ENCODE measurements at places on chromosomes 11 and 22.

DNA sequence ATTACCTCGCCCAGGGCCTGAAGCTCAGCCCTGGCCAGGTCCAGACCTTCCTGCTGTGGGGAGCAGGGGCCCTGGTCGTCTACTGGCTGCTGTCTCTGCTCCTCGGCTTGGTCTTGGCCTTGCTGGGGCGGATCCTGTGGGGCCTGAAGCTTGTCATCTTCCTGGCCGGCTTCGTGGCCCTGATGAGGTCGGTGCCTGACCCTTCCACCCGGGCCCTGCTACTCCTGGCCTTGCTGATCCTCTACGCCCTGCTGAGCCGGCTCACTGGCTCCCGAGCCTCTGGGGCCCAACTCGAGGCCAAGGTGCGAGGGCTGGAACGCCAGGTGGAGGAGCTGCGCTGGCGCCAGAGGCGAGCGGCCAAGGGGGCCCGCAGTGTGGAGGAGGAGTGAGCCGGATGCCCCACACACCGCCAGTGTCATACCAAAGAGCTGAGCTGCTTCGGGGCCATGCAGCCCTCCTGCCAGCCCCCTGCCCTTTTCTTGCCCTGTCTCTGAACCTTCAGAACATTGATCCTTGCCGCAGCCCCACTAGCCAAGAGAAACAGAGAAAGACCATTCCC lies 2.4 kb upstream of the TMEM132A start:
- DNase-seq = no peak

DNA sequence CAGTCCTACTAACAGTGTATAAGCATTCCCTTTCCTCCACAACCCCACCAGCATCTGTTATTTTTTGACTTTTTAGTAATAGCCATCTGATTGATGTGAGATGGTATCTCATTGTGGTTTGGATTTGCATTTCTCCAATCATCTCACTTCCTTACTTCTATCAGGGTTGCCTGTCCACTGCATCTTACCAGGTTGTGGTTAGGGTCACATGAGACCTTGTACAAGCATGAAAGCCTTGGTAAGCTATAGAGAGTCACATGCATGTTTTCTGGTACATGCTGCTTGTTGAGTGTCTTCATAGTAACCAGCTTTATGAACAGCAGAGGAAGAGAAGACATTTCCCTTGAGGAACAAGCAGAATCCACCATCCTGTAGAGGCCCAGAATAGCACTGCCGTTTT lies 102.9 kb upstream of the PAX6 start:
- no peak for DNase-seq

- no peak for DNase-seq
These were observed 72.4 kb downstream of the TEAD1 start for GRCh38 chr11:12746593-12747097.

DNA sequence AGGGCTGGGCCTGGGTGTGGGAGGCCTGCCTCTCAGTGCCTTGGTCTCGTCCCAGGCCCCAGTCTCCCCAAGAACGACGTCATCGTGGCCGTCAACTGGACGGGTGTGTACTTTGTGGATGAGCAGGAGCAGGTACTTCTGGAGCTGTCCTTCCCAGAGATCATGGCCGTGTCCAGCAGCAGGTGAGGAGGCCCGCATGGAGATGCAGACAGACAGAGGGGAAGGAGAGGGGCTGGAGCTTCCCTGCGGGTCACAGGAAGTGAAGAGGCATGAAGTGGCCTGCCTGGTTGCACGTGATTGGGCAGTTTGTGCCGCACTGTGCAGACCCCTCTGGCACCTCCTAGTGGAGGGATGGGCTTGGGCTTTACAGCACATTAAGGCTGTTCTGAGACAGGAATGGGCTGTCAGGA lies 70.4 kb downstream of the MYO7A start:
- DNase-seq = no peak

DNA sequence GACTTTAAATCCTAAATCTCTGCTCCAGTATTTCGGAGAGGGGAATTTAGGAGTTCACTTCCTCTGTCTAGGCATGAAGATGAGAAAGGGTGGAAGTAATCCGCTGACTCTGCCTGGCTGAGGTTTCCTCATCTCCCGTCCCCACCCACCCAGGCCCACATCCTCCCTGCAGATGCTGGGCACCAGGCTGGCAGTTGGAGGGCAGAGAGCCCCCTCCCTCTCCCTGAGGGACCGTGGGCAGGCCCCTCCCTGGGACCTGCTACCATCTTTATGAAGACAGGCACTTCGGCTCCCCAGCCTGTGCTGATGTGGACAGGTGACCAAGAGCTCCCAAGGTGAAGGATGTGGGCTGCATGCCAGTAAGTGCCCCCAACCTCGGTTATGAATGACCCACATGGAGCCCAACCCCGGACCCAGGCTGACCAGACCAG lies 6.7 kb downstream of the CASTOR1 start:
- DNase-seq = no peak

- no peak for DNase-seq
These were observed 318.7 kb downstream of the TMEM135 start for GRCh38 chr11:87356428-87356827.

GRCh38 chr11:90704510-90704909 lies 481.7 kb upstream of the CHORDC1 start:
- DNase-seq = no peak

- no peak for DNase-seq
These were observed 12.1 kb downstream of the TRIM51 start for GRCh38 chr11:55895216-55895615.

DNA sequence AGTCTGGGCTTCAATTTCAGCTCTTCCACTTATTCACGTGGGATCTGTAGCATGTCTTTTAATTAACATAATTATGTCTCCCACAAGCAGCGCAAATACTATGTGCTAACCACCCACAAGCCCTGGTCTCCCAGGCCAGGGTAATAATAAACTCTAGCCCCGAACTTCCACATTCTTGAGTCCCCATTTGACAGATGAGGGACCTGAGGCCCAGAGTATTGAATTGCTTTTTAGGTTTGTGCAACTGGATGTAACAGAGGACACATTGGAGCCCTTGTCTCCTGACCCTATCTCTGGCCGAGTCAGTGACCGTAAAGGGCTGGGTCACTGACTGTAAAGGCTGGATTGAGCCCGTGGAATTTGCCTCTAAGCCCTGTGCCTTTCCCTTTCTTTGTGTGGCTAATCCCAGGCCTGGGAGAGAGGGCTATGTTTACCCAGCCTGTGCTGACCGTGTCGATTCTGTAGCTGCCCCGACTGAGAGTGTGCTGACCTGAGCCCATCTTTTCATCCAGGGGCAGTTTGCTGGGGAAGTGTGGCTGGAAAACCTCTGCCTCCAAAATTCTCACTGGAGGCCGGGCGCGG lies 3.9 kb downstream of the CRYBB2 start:
- DNase-seq = no peak

All from AG04449 (cell line).